ENCODE measurements at places on chromosomes 2 and 18.
A peak's percentile ranks its signal among the peaks of the same experiment; 100 is the strongest.

GRCh38 chr2:39141334-39142271 is 20.8 kb upstream of the SOS1 start:
- DNase-seq: peak; percentile 83

- DNase-seq: no peak
Measured at GRCh38 chr2:229712136-229712535, 2.2 kb downstream of the DNER start.

DNA sequence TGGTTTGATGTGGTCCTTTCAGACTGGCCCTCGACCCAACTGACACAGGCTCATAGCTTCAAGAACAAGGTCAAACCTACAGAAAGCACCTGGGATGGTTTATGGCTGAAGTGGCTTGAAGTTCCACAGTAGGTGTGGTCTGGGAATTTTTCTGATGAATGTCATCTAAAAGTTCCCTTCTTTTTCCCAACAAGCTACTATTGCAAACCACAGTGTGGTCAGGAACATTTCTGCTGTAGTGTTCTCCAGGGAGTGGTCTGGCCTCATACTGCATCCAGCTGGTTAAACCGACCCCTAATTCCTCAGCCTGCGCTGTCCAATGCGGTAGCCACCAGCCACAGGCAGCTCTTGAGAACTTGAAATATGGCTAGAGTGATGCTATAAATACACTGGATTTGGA is 92.7 kb downstream of the FAM124B start:
- peak; percentile 38 for DNase-seq

- no peak for DNase-seq
Measured at GRCh38 chr2:197673106-197673505, 2.3 kb downstream of the RFTN2 start.

DNA sequence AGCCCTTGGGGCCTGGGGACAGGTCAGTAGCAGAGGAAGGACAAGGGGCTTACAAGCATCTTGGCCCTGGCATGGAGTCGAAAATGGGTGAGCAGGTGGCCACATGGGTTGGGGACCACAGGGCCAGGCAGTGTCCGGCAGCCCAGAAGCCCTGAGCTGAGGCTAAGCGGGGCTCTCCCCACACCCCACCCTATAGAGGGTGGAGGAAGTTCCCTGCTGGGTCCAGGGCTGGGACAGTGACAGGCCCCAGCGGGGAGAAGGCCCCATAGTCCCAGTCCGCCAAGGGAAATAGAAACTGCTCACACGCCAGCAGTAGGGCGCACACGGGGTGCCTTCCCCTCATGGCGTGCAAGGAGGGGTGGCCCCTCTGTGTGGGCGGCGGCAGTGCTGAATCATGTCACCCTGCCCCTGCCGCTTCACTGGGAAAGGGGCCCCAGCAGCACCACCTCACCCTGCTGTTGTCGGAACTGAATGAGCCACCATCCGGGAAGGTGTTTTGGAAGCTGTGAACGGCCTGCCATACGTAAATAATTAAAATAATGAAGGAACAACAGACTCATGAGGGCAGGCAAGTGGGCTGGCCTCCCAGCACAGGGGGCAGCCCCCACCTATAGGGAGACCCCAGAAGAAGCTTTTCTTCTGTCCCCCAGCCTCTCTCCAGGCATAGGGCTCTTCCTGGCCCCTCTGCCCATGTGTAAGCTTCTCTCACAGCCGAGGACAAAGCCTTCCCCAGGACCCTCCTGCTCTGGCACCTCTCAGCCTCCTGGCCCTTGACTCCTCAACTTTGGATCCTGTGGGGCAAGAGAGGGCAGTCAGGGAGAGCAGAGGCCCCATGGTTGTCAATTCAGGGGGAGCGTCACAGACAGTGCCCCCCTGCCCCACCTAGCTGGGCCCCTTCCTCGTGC is 12.7 kb upstream of the DUSP2 start:
- peak; percentile 94 for DNase-seq

DNA sequence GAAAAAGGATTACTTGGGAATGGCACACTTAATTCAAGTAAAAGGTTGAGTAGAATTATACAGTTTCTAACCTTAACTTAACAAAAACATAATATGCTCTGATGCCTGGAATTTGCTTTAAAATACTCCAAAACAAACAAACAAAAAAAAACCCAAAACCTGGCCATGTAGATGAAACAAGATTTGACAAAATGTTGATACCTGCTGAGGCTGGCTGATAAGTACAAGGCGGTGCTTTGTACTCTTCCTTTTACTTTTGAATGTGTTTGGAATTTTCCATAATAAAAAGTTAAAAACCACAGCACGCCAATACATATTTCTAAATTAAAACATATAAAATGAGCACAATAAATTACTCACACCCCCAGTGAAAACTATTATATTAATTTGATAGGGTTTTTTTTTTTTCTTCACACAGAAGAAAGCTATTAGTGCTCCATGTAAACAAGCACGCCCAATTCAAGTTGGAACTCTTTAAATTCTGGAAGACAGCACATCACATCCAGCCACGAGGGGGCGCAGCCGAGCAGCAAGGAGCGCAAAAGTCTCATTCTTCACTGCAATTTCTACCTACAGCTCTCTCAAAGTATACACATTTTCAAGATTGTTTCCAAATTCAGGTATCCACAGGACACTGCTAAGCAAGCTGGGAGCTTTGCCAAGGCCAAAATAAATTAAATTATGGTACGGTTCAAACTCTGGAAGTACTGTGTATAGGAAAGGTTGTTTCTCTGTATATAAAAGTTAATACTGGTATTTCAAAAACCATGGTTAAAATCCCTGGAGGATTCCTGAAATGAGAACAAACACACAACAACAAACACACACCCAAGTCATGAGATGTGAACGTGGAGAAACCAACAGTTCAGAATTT is 7.5 kb downstream of the SERTAD2 start:
- DNase-seq: peak; percentile 88

- no peak for DNase-seq
Measured at GRCh38 chr2:10415048-10415447, 33.1 kb downstream of the ODC1 start.

GRCh38 chr2:232652505-232652851 is 19.1 kb downstream of the EFHD1 start:
- DNase-seq: no peak

- DNase-seq: no peak
Measured at GRCh38 chr18:64678048-64678447, 529.2 kb upstream of the LINC00305 start.

- DNase-seq: peak; percentile 88
Measured at GRCh38 chr2:121530212-121530705, 421 bp upstream of the RNU4ATAC start.

DNA sequence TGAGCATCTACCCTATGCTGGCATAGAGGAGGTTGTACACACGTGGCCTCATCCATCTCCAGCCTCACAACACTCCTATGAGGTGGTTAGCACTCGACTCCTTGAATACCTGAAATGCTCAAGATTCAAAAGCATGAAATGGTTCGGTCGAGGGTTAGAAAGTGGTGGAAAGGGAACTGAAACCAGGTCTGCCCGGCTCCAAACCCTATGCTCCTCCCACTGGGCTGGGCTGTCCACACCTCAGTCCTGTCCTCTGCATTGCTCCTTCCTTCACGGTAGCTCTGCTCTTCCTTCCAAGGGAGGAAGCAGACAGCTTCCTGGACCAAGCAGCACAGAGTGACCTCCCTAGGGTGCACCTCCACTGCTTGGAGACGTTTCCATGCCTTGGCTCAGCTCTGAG is 565.2 kb upstream of the ID2 start:
- DNase-seq: peak; percentile 32

- no peak for DNase-seq
Measured at GRCh38 chr2:11684894-11685460, 15.0 kb upstream of the NTSR2 start.

GRCh38 chr18:35780937-35781336 is 191.5 kb upstream of the RMP24 start:
- no peak for DNase-seq

GRCh38 chr2:142037744-142038143 is 93.1 kb downstream of the LRP1B start:
- no peak for DNase-seq

GRCh38 chr18:34592961-34593382 is 117.1 kb upstream of the DTNA start:
- no peak for DNase-seq

All from suppressor macrophage treated with lipopolysaccharide for 4 hours (primary cell).